ENCODE measurements at places on chromosomes 13 and 19.

DNA sequence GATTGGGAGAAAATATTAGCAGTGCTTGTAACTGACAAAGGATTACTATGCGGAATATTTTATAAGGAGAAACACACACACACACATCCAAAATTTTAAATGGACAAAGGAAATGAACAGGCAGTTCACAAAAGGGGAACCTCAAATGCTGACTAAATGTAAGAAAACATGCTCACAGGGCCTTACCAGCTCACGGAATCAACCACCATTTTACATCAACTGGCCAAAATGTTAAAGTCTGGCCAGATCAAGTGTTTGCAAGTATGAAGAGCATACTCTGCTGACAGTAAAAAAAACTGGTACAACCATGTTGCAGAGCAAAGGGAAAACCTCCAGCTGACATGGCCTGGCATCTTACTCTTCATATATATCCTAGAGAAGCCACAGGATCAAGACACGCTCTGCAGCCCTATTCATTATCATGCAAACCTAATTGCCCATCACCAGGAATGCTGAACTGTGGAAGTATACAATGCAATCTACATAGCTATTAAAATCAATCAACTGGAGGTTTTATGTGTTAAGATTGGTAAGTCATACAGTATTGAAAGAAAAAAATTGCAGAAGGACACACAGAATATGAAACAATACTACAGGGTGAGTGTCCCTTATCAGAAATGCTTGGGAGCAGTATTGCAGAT lies 124.4 kb downstream of the RNF17 start:
- DNase-seq, result no peak

DNA sequence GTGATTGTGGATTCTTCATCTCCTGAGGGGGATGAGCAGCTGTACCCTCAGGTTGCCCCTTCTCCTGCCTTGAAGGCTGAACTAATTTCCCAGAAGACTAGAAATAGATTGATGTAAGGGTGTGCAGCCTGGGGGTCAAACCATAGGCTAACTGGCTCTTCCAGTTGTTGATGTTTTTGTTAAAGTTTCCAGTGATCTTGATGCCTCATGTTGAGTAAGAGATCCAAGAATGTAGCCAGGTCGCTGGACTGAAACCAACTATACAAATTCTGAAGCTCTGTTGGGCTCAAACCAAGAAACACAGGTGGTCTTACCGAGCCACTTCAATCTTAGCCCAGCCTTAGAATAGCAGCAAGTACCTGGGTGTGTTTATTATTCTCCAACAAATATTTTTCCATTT lies 391.8 kb downstream of the KLF5 start:
- no peak for DNase-seq

- no peak for DNase-seq
These were observed 74.6 kb downstream of the B3GLCT start for GRCh38 chr13:31274390-31274789.

- DNase-seq, result no peak
These were observed 66.5 kb upstream of the USPL1 start for GRCh38 chr13:30551189-30551588.

GRCh38 chr13:111461445-111462149 lies 141.2 kb downstream of the TEX29 start:
- DNase-seq, result no peak

DNA sequence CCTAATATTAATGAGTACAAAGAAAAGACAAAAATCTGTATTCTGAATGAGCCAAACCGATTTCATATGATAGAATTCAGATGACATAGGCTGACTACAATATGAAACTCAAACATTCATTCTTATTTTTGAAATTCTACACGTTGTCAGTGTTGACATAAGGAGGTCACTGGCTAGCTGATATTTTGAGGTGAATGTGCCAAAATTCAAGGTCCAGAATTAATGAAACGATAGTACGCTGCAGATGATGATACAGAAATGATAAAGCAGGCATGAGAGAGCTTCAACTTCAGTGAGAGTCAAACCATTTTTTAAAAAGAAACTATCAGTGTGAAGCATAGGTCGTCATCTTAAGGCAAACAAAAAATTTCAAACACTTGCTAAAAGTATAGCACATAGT lies 88.2 kb downstream of the FREM2 start:
- DNase-seq, result no peak

- peak; percentile 49 for DNase-seq
These were observed 367 bp downstream of the MFSD12 start for GRCh38 chr19:3556978-3557460.

- no peak for DNase-seq
These were observed 206.3 kb downstream of the FOXO1 start for GRCh38 chr13:40460116-40460515.

DNA sequence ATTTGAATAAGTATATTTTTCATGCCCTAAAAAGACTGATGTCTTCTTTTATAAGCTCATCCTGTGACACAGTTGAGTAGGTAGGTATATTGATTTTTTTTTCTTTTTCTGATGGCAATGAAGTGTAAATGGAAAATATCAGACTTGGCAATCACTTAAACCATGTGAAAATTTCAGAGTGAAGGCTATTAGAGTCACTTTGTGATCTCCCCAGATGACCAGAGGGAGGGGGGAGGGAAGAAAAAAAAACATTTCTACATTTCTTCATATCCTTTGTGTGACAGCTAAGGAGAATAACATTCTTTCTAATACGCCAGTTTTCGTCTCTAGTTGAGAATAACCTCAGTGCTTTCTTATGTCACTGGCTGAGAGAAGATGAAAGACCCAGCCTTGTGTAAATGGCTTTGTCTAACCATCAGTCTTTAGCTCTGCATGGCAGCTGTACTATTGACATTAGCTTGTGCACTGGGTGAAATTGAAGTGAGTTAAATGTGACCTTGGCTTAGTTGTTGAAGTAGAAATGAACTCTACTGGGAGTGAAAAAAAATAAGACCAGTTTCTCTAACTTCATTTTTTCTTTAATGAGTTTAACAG lies 332.1 kb upstream of the DACH1 start:
- no peak for DNase-seq

DNA sequence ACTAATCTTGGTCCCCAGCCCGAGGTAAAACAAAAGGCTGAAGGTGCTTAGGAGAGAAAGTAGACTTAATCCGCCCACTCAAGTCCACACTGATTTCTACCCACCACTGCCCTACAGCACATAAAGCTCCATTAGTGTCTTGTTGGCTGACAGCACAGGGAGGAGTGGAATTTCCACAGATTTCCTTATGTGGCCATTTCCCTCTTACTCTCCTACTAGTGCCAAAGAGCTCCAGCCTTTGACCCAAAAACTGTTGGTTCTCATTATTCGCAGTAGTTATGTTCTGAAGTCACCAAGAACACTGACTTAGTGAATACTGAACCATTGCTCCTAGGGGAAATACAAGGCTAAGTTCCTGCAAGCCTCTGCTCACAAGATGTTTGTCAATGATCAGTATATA lies 61.2 kb downstream of the RAB20 start:
- no peak for DNase-seq

DNA sequence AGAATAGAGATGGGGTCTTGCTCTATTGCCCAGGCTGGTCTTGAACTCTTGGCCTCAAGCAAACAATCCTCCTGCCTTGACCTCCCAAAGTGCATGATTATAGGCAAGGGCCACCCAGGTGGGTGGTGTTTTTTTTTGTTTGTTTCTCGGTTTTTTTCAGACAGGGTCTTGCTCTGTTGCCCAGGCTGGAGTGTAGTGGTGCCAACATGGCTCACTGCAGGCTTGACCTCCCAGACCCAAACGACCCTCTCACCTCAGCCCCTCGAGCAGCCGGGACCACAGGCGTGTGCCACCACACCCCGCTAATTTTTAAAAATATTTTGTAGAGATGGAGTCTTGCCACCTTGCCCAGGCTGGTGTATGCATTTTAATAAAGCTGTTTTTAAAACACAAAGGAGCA lies 14.9 kb downstream of the GRTP1 start:
- no peak for DNase-seq

DNA sequence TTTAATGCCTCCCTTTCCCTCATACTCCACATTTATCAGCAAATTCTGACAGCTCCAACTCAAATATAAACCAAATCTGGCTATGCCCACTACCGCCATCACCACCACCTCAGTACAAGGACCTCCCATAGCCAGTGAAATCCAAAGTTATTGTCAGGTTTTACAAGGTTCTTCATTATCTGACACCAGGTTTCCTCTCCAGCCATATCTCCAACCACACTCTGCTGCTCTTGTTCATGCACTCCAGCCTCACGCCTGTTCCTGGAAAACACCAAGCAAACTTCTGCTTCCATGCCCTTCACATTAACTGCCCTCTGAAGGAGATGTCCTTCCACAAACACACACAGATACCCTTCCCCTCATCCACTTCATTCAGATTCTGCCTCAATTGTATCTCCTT lies 102.2 kb upstream of the MIR17HG start:
- no peak for DNase-seq

DNA sequence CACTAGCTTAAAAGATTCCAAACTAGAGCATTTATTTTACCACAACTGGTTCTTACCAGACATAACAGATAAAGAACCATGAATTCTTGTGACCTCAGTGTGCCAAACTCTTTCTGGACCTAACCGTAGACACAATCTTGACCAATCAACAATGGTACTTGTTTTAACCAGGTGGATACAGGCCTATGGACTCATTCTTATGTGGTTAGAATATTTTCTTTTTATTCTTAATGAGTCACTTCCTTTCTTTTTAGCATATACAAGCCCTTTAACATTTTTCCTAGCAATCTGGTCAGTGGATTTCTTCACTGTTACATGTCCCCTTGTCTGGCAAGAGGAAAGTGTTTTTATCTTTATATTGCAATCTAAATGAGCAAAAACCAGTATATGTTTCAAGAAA lies 792.1 kb upstream of the SPRY2 start:
- no peak for DNase-seq

DNA sequence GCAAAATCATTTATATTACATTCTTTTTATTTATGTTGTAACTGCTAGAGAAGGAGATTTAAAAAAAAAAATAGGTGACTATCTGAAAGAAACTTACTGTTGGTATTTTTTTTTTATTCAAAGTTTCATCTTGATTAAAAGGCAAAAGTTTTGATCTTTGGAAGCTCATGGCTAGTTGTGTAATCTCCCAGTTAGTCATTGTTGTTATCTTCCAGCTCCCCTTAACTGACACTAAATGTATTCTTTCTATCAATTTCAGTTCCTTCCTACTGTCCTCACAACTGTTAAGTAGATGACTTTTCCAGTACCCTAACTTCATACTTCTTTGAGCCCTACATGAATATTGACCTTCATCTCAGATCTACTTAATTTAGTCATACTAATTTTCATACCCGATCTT lies 71.1 kb downstream of the PIBF1 start:
- no peak for DNase-seq

- DNase-seq, result no peak
These were observed 139.3 kb downstream of the PCDH9 start for GRCh38 chr13:67090856-67091255.

DNA sequence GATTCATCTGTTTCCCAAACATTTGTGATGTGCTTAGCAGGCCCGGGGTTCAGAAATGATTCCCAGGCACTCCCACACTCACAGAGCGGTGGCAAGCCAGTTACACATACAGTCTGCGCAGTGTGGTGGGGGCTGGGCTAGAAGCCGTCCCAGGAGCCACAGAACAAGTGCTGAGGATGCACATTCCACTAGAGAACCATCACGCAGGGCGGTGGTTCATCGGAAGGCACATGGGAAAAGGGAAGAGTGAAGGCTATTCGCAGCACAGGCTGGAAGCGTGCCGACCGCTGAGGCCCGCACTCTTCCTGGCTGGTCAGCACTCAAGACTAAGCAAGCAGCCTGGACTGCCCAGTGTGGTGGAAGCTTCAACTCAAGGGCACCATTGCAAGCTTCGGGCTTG lies 126.3 kb upstream of the SLC7A1 start:
- DNase-seq, result no peak

DNA sequence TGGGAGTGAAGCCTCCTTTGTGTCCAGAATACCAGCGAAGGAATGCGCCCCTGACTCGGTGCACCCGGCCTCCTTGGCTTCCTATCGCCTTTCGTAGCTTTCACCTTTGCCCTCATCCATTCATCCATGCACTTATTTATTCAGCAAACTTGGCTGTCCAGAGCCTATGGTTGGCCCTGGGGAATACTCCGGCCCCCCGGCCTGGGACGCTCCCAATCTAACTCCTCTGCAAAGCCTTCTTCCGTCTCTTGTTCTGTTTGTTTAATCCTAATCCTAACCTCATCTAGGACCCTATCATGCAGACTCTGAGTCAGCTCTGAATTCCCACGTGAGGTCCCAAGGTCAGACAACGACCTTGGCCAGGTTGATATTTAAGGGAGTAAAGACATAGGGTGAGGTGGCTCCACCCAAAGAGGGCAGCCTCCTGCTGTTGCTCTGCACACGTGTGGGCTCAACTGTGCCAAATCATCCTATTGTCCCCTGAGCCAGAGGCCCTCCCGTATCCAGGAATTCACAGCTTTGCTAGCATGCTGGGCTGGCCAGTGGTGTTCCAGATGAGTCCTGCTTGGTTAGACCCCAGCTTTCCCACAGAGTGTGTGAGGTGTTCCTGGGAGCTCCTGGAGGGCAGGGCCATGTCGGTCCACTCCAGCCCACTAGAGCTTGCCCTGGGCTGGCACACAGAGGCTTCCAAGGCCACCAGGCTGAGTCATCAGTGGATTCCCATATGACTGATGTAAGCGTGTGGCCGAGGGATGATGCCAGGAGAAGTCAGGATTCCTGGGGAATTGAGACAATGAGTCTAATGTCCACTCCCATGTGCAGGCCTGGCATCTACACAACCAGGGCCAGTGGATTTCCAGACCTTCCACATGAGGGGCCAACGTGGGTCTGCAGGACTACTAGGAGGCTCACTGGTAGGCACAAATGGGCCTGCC lies 6.5 kb upstream of the CCNE1 start:
- no peak for DNase-seq

DNA sequence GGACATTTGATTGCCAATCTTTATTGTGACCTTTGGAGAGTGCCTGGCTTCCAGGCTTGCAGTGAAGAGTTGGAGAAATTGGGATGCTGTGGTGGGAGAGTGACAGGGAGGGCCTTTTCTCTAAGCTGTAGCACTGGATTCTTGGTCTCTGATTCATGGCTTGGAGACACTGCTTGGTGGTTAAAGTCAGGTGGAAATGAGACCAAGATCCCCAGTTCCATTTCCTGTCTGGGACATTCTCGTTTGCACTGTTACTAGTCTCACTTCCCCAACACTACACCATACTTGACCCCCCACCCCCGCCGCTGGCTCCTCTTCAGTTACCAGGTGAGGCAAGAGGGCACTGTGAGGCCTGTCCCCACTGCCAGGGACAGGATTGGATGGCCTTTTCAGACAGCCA lies 2.9 kb downstream of the SUPT5H start:
- no peak for DNase-seq

GRCh38 chr13:42745655-42746054 lies 35.7 kb upstream of the FAM216B start:
- no peak for DNase-seq

- no peak for DNase-seq
These were observed 490.0 kb downstream of the PCDH20 start for GRCh38 chr13:60925686-60926085.

DNA sequence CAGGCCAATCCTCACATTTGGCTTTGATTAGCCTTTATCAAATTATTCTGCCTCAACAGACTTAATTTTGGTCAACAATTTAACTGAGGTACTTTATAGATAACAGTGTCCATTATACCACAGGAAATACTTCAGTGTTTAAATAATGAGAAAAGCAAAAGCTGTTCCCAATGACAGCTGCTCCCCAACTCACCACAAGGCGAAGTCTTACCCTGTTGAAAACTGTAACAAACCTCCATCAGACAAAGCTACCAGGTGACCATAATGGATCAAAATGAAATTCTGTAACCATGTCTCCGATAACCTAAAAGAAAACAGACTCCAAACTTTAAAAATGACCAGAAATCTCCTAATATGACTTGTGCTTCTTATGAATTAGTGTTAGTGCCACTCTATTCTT lies 50.3 kb downstream of the ZNF44 start:
- DNase-seq, result no peak

GRCh38 chr19:30528919-30529318 lies 156.7 kb downstream of the ZNF536 start:
- DNase-seq, result no peak
